Esophagus muscularis mucosa (tissue), 4 donors: ENCODE measurements at places on chromosomes 7 and 10.

- DNase-seq: no peak
These were observed 2.8 kb downstream of the MPP7 start for GRCh38 chr10:28300027-28300426.

- DNase-seq: no peak
These were observed 70.2 kb downstream of the ZRANB1 start for GRCh38 chr10:125011926-125012705.

DNA sequence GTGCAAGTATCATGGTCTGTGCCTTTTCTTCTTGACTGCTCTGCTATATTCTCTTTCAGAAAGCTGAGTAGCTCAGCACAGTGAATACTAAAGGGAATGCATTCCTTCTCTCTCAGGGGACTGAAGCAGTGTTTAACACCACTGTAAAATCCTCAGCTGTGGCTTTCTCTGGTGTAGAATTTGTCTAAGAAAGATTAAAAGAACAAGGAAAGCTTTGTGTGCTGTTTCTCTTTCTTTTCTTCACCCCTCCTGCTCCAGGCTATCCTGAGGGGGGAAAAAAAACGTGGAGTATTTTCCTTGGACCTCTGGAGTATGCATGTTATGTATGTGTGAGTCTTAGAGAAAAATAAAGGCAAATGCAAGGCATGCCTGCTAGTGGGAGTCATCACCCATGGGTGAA lies 383.9 kb downstream of the AUTS2 start:
- DNase-seq: no peak

- no peak for DNase-seq
These were observed 319.9 kb upstream of the AKR1E2 start for GRCh38 chr10:4506095-4506494.

DNA sequence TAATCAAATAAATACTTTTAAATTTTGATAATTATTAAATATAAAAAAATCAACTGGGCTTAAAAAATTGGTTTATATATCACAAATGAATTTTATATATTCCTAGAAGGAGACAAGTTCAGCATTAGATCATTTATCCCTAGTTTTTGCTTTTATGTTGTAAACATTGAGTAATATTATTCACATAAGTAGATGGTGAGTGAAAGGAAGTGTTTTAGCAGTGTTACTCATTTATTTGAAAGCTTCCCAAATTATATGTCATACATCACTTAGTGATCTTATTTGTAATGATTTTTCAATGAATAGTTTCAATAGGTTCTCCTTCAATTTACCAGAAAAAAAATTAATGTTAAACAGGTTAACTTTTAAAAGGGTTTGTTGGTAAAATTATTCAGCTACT lies 15.8 kb downstream of the KLLN start:
- DNase-seq: no peak

DNA sequence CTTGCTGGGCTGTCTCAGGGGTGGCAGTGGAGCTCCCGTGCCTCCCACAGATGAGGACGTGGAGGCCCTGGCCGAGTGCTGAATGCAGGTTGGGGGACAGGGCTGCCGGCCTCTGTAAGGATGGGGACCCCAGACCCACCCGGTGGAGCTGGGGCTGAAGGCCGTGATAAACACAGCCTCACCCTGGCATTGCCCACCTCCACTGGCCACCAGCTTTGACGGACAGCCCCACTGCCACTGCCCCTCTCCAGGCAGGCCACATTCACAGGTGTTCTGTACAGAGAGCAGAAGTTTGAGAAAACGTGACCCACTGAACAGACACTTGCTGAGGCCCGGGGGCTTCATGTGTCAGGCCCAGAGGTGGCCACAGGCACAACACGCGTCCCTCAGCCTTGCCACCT lies 126.2 kb downstream of the LHPP start:
- DNase-seq: no peak

DNA sequence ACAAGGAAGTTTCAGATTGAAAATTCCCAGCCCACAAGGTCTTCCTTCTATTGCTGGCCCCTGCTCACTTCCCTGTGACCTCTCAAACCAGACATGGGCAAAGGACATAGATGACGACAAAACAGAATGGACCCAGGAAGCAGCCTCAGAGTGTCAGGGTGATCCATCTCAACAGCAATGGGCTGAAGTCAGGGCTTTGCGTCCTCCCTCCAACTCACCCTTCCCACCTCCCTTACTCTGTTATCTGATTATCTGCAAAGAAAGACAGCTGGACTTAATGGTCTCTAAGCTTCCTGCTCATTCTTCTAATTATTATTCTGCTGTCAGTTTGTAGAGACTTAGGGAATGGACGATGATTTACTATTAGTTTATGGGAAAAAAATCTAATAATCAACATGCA lies 115.9 kb downstream of the PIP4K2A start:
- DNase-seq: no peak

- no peak for DNase-seq
These were observed 4.4 kb upstream of the CCL26 start for GRCh38 chr7:75776295-75776971.

DNA sequence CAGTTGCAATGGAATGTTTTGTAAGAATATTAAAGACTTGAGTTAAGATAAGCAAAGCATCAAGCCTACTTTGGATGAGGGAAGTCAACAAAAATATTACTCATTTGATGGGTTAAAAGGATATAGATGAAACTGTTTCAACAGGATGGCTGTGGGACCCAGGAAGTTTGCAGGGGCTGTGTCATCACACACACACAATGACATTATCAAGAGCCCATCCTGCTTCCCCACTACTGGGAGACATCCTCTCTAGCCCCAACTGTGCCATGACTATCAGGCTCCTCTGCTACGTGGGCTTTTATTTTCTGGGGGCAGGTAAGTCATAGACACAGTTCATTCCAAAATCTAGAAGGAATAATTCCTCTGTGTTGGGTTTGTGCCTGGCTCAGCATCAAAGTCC lies 78.8 kb upstream of the PRSS1 start:
- no peak for DNase-seq

- DNase-seq: no peak
These were observed 14.6 kb downstream of the C10orf71 start for GRCh38 chr10:49313501-49314070.

DNA sequence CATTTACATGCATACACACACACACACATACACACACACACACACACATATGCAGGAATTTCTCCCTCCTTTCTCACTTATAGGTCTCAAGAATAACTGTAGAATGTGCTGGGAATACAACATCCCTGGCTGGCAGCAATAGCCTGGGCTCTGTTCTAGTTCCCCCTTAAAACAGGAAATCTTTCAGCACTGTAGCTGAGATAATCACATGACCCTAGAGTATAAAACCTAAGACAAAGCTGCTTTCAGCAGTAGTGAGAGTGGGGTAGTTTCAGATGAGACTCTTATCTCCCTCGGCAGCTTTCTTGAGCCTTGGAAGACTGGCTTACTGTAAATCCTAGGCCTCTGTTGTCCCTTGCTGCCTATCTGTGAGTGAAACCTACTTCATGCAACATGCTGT lies 137.4 kb upstream of the AKR1E2 start:
- DNase-seq: no peak

- DNase-seq: no peak
These were observed 160.9 kb upstream of the BMPER start for GRCh38 chr7:33744293-33745075.

- DNase-seq: no peak
These were observed 64.4 kb downstream of the FBXL13 start for GRCh38 chr7:103010211-103010610.

DNA sequence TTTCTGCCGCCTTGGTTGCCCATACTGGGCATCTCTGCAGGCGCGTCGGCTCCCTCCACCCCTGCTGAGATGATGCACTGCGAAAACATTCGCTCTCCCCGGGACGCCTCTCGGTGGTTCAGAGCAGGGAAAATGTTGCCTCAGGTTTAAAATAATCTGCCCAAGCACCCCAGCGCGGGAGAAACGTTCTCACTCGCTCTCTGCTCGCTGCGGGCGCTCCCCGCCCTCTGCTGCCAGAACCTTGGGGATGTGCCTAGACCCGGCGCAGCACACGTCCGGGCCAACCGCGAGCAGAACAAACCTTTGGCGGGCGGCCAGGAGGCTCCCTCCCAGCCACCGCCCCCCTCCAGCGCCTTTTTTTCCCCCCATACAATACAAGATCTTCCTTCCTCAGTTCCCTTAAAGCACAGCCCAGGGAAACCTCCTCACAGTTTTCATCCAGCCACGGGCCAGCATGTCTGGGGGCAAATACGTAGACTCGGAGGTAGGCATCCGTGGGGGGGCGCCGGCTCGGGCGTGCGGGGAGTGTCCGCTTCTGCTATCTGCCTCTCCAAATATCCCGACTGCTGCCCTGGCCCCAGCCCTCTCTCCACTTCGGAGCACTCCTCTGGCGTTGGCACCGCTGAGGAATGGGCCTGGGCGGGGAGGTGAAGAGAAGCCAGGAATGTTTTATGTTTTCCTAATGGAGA lies at the start of gene CAV1:
CAV1 (plus strand) TSS at position 428 of the 689 bp plus-strand sequence; CDS start at position 455, 27 bp downstream.
- no peak for DNase-seq

- DNase-seq: no peak
These were observed 295.5 kb downstream of the DOCK4 start for GRCh38 chr7:111910656-111911055.

DNA sequence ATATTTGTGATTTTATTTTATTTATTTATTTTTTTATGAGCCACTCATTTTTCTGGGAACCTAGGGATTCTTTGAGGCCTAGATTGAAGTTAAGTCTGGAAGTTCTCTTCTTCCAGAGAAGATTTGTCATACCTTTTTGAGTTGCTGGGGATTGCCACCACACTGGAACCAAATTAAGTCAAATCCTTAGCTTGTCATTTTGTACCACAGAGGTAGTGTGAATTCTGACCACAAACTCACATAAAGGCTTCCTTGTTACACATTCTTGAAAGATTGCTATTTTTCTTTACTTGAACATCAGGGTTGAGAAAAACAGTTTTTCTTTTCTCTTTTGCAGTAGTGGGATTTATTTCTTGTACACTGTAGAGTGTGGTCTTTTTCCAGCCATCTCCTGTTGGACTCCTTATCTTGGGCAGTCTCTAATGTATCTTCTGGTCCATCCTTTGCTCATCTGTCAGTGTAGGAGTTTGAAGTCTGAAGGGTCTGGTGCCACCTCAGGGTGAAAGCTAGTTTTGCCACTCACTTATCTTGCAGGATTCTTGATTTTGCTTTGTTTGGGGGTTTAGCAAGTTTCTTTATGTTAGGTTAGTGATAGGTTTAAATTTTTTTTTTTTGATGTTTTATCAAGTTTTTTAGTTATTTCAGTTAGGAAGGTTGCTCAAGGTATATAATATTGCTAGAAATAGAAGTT lies 24.8 kb downstream of the PCBD1 start:
- no peak for DNase-seq

GRCh38 chr10:92222603-92223262 lies 68.1 kb downstream of the CPEB3 start:
- no peak for DNase-seq

- DNase-seq: peak; percentile 83
These were observed 312.9 kb downstream of the TCERG1L start for GRCh38 chr10:130998642-130999041.

DNA sequence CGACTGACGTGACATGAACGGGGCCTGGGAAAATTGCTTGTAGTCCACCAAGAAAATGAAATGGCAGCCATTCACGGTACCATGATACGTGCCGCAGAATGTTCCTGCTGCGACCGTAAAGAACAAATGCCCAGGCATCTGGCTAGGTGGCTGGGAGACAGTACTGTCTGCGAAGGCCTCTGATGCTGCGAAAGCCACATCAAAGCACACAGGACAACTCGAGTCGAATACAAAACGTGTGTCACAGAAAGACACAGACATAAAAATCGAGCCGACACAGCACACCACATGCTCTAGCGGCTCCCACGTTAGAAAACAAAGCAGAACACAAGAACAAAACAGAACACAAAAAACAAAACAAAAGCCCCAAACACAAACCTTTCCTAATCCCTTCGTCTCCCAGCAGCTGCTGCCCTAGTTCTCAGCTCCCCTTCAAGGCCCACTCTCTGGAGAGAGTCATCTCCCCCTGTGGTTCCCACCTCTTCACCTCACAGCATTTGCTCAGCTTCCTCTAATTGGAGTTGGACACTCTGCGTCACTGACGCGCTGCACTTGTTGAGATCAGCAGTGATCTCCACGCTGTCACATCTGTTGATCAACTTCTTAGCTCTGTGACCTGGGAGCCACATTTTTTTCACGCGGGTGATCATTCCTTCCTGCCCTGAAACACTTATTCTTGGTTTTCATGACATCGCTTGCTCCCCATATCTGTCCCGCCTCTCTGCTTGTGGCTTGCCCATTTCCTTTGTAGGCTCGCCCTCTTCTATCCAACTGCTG lies 112.2 kb downstream of the CLEC2L start:
- no peak for DNase-seq

GRCh38 chr7:95454438-95455045 lies 19.7 kb upstream of the PON2 start:
- no peak for DNase-seq

DNA sequence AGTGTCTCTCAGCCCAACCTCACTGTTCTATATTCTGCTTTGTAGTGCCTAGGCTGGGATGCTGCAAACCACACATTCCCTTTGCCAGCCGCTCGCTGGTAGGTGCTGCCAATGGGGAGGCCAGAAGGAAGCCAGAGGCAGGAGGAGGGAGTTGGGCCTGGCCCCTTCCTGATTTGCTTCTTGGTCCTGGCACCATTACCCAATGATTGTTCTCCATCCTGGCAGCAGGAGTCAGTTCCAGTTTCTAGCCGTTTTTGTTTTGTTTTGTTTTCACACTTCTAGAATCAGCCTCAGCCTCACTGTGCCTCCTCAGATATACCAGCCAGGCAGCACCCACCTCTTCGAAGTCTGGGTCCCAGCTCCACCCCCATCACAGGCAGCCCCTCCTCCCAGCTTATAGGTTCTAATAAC lies 27.4 kb upstream of the LOXL4 start:
- no peak for DNase-seq

DNA sequence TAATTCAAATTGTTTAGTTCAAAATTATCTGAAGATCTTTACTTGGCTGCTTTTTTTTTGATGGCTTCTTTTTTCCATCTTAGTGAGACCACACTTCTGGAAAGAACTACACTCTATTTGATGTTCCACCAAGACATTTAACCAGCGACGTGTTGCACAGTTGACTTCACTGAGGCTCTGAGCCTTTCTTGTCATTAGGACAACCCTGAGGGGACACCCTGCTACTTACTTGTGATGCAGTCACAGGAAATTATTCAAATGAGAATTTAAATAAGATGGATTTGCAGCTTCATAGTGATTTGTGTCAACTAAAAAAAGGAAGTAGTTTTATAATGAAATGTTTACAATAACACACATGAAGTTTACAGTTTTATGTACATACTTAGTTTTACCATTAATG lies 25.6 kb upstream of the PIK3CG start:
- DNase-seq: no peak

DNA sequence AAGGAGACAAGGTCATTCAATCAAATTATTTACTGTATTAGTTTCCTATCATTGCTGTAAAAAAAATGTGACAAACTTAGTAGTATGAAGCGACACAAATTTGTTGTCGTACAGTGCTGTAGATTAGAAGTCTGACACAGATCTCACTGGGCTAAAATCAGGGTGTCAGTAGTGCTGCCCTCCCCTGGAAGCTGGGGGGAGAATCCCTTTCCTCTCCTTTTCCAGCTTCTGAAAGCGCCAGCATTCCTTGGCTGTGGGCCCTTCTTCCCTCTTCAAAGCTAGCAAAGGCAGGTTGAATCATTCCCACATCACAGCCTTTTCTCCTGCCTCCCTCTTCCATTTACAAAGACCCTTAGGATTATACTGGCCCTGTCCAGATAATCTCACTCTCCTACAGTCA lies 28.0 kb downstream of the VPS41 start:
- DNase-seq: no peak

GRCh38 chr7:98305951-98306535 lies 24.6 kb downstream of the BRI3 start:
- DNase-seq: no peak
